ENCODE measurements at places on chromosomes 1 and 21. TPM values are rescaled to one million over a fixed set of nuclear protein-coding genes. Genes with fewer than 3 reads are reported as not detected.

Gene TESK2
- 2.4 TPM for total RNA-seq

DNA sequence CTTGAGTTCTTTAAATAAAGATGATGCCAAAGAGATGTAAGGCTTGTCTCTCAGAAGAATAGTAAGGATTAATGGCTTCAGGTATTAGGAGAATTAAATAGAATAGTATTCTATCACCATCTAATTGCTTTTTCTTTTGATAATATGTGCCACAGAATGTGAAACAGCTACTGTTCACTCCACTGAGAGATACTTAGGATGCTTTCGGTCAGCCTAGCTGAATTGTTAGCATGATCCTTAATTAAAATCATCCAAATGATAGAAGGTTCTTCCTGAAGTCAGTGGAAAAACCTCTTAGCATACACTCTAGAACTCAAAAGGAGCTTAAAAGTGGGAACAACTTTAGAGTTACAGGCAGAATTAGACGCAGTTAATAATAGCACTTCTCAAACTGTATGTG is 97.0 kb downstream of the RASAL2 start:
- H3K27ac ChIP-seq = no peak overlapping the region
- H3K4me3 ChIP-seq = no peak overlapping the region
- H3K4me1 ChIP-seq = no peaks in the 10 kb centered on the region
- peaks cover 12% of the 10 kb centered on the region for H3K27me3 ChIP-seq
- H3K36me3 ChIP-seq = no peaks in the 10 kb centered on the region

Gene UTS2
- 0.74 TPM for total RNA-seq

DNA sequence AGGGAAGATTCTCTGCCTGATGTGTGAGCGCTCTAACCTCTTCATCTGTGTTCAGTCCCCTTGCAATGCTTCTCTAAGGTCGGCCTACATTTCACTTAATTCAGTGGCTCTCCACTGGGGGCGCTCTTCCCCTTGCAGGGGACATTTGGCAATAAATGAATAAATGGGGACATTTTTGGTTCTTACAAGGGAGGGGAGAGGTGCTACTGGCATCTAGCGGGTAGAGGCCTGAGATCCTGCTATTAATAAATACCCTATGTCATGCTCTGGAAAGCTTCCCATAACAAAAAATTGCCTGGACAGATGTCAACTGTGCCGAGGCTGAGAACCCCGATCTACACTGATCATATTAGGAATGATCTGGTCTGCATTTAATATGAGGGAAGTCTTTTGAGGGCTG is 25.9 kb upstream of the DNAJC11 start:
- H3K27me3 ChIP-seq = peaks cover 26% of the 10 kb centered on the region
- DNase-seq = peak; percentile 66
- no peak overlapping the region for H3K4me3 ChIP-seq
- no peak overlapping the region for H3K27ac ChIP-seq
- H3K36me3 ChIP-seq = no peaks in the 10 kb centered on the region

DNA sequence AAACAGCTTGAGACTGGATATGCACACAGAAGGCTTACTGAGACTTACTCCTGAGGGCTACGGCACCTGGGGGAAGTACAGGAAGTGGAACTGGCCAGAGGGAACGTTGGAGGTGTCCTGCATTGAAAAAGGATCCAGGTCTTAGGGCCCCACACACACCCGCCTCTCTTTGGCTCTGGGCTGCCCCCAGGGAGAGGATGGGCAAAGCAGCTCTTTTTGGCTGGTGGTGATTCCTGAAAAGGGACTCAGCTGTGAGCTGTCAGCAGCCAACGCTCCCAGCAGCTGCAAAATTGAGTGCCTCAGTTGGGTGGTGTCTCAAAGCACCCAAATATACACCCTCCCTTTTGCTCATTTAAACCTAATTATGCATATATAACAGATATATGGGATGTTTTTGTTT is 213.2 kb downstream of the TNR start:
- no peak overlapping the region for H3K27ac ChIP-seq
- DNase-seq = no peak
- no peaks in the 10 kb centered on the region for H3K4me1 ChIP-seq
- peaks cover 3% of the 10 kb centered on the region for H3K27me3 ChIP-seq

- no peaks in the 10 kb centered on the region for H3K27me3 ChIP-seq
- no peak overlapping the region for H3K27ac ChIP-seq
- no peak overlapping the region for H3K4me3 ChIP-seq
- DNase-seq = no peak
Observed at GRCh38 chr1:40003156-40004093, 37.1 kb upstream of the CAP1 start.

- peak overlapping the region; percentile 89 for H3K27ac ChIP-seq
- H3K4me3 ChIP-seq = no peak overlapping the region
Observed at GRCh38 chr1:91803123-91803522, 82.8 kb downstream of the TGFBR3 start.

GRCh38 chr1:168273575-168273974 is 7.1 kb upstream of the TBX19 start:
- H3K4me1 ChIP-seq = peaks cover 3% of the 10 kb centered on the region
- no peaks in the 10 kb centered on the region for H3K27me3 ChIP-seq
- H3K36me3 ChIP-seq = peaks cover 25% of the 10 kb centered on the region
- DNase-seq = no peak
- H3K4me3 ChIP-seq = no peak overlapping the region

Gene MIER1
- 52.9 TPM for total RNA-seq

Gene TRIM67
- total RNA-seq = not detected

Gene MTMR11
- total RNA-seq = 1.8 TPM

Gene DPH5
- 65.0 TPM for total RNA-seq

GRCh38 chr1:25220666-25221065 is 11.6 kb downstream of the SYF2 start:
- peaks cover 9% of the 10 kb centered on the region for H3K36me3 ChIP-seq
- no peaks in the 10 kb centered on the region for H3K4me1 ChIP-seq
- no peak overlapping the region for H3K4me3 ChIP-seq
- H3K27me3 ChIP-seq = no peaks in the 10 kb centered on the region
- no peak for DNase-seq

GRCh38 chr1:79052829-79053449 is 46.4 kb upstream of the ADGRL4 start:
- peak overlapping the region; percentile 34 for H3K27ac ChIP-seq
- DNase-seq = no peak
- H3K4me1 ChIP-seq = peaks cover 9% of the 10 kb centered on the region
- peak overlapping the region; percentile 72 for H3K4me3 ChIP-seq
- no peaks in the 10 kb centered on the region for H3K27me3 ChIP-seq
- no peaks in the 10 kb centered on the region for H3K36me3 ChIP-seq

GRCh38 chr1:1330366-1331067 is 563 bp upstream of the TAS1R3 start:
- DNase-seq = no peak
- H3K36me3 ChIP-seq = no peaks in the 10 kb centered on the region
- H3K27me3 ChIP-seq = no peaks in the 10 kb centered on the region
- H3K27ac ChIP-seq = no peak overlapping the region
- H3K4me1 ChIP-seq = peaks cover 9% of the 10 kb centered on the region
- no peak overlapping the region for H3K4me3 ChIP-seq

- peaks cover 46% of the 10 kb centered on the region for H3K4me1 ChIP-seq
- no peaks in the 10 kb centered on the region for H3K36me3 ChIP-seq
- H3K27me3 ChIP-seq = no peaks in the 10 kb centered on the region
- H3K27ac ChIP-seq = no peak overlapping the region
Observed at GRCh38 chr21:33202464-33203363, 27.0 kb upstream of the IFNAR2 start.

Gene CYP4A22
- not detected for total RNA-seq

GRCh38 chr21:33975548-33976081 is 60.0 kb upstream of the ATP5PO start:
- no peaks in the 10 kb centered on the region for H3K27me3 ChIP-seq
- H3K4me3 ChIP-seq = peak overlapping the region; percentile 75
- H3K36me3 ChIP-seq = peaks cover 9% of the 10 kb centered on the region
- DNase-seq = peak; percentile 71

DNA sequence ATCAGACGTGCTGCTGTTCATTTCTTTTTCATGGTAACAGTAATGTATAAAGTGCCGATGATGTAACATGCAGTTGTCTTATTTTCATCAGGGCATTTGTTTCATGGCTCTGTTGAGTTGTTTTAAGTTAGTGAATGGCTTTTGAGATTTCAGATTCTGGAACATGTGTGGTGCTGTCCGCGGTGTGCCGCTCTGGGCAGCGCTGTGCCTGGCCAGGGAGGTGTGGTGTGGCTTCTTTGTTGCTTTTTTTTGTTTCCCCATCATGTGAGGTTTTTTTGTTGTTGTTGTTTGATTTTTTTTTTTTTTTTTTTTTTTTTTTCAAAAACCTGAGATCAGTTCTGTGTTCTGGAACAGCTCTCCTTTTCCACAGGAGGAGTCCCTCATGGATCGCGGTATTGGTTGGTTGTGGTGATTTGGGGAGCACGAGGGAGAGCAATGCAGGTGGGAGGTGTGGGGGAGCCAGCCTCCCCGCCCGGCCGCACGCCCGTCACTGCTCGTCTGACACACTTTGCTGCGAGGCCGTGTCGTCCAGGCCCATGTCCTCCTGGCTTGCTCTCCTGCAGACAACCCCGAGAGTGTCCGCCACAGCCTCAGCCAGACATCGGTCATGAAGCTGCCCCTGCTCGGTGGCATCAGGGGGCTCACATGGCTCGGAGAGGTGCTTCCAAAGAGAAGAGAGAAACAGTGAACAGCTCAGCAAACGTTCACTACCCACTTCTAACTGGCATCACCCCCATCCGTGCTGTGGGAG is 33.6 kb downstream of the NTPCR start:
- H3K4me3 ChIP-seq = no peak overlapping the region
- peaks cover 1% of the 10 kb centered on the region for H3K4me1 ChIP-seq
- H3K27me3 ChIP-seq = no peaks in the 10 kb centered on the region
- no peak for DNase-seq
- H3K36me3 ChIP-seq = peaks cover 10% of the 10 kb centered on the region
- H3K27ac ChIP-seq = peak overlapping the region; percentile 48

DNA sequence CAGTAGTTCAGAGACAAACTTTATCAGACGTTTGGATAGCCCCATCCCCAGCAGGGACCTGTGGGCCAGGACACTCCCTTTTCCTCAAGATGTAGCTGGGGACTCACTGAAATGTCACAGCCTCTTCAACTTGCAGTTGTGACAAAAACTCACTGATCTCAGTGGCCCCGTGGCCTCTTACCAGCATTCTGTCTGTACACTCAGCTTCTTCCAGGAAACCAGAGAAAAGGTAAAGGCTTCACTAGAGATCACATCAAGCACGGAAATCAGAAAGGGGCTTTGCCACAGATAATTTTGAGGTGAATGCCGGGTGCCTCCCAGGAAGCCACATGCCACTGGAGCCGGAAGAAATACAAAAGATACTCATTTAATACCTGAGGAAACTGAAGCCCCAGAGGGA is 122.2 kb downstream of the CCDC185 start:
- peaks cover 2% of the 10 kb centered on the region for H3K4me1 ChIP-seq
- no peak for DNase-seq
- no peak overlapping the region for H3K4me3 ChIP-seq
- peaks cover 6% of the 10 kb centered on the region for H3K27me3 ChIP-seq
- H3K27ac ChIP-seq = no peak overlapping the region

Gene KAZN
- total RNA-seq = 0.74 TPM

Gene RGS7
- total RNA-seq = not detected

GRCh38 chr1:108847494-108847893 is 9.4 kb downstream of the AKNAD1 start:
- no peaks in the 10 kb centered on the region for H3K36me3 ChIP-seq
- H3K27me3 ChIP-seq = peaks cover 3% of the 10 kb centered on the region
- H3K27ac ChIP-seq = no peak overlapping the region
- no peak for DNase-seq
- H3K4me3 ChIP-seq = no peak overlapping the region
- H3K4me1 ChIP-seq = no peaks in the 10 kb centered on the region

- no peak overlapping the region for H3K27ac ChIP-seq
- no peak for DNase-seq
- H3K4me3 ChIP-seq = no peak overlapping the region
- H3K36me3 ChIP-seq = no peaks in the 10 kb centered on the region
Observed at GRCh38 chr1:119784191-119784781, 15.6 kb upstream of the HMGCS2 start.

GRCh38 chr1:37718901-37719571 is 26.7 kb downstream of the CDCA8 start:
- H3K27ac ChIP-seq = no peak overlapping the region
- H3K4me3 ChIP-seq = no peak overlapping the region

Gene CYP4Z1
- total RNA-seq = not detected

DNA sequence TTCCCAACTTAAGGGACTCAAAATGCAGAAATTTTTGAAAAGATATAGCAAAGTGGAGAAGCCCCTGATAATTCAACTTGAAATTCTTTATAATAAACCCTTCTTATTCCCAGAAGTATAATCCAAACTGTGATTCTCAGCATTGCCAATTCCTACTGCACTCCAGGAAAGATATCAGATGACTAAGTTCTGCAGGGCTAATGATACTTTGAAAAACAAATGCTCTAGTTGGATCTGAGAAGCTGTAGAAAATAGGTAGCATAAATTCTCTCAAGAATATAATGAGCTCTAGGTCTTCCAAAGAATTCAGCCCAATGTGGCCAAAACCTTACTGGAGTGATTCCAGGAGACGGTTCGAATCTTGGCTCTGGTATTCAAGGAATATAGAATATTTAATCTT is 294.0 kb upstream of the PTBP2 start:
- DNase-seq = no peak
- H3K36me3 ChIP-seq = no peaks in the 10 kb centered on the region
- H3K4me1 ChIP-seq = no peaks in the 10 kb centered on the region
- no peaks in the 10 kb centered on the region for H3K27me3 ChIP-seq
- no peak overlapping the region for H3K27ac ChIP-seq
- H3K4me3 ChIP-seq = no peak overlapping the region

Gene REN
- not detected for total RNA-seq

Gene BCL2L15
- 2.2 TPM for total RNA-seq

- H3K4me1 ChIP-seq = peaks cover 25% of the 10 kb centered on the region
- H3K4me3 ChIP-seq = peak overlapping the region; percentile 86
- H3K27ac ChIP-seq = peak overlapping the region; percentile 29
Observed at GRCh38 chr1:10209590-10209904, 823 bp upstream of the KIF1B start.

- H3K4me3 ChIP-seq = no peak overlapping the region
- H3K27ac ChIP-seq = no peak overlapping the region
- H3K4me1 ChIP-seq = peaks cover 6% of the 10 kb centered on the region
- H3K27me3 ChIP-seq = no peaks in the 10 kb centered on the region
- no peak for DNase-seq
- peaks cover 26% of the 10 kb centered on the region for H3K36me3 ChIP-seq
Observed at GRCh38 chr1:1221887-1222574, 8.1 kb upstream of the TNFRSF4 start.

GRCh38 chr1:60228041-60228491 is 154.5 kb upstream of the C1orf87 start:
- H3K4me3 ChIP-seq = no peak overlapping the region
- no peak overlapping the region for H3K27ac ChIP-seq
- H3K27me3 ChIP-seq = no peaks in the 10 kb centered on the region
- no peaks in the 10 kb centered on the region for H3K36me3 ChIP-seq
- DNase-seq = no peak
- H3K4me1 ChIP-seq = peaks cover 2% of the 10 kb centered on the region

DNA sequence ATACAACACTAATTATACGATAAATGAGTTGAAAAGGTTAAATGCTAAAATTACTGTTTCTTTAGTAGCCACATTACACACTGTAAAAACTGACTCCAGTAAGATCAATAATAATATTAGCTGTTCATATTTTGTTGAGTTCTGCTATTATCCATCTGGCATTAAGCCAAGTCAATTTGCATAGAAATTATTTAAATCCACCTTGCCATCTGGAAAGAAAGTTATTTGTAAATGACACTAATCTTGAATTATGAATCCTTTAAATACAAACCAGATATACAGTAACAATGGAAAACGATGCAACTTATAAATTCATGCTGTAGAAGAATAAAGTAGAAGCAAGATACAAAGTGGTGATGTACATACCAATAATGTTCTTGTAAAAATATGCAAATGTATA is 81.4 kb upstream of the BCL10 start:
- no peak for DNase-seq
- H3K27ac ChIP-seq = no peak overlapping the region
- H3K4me3 ChIP-seq = no peak overlapping the region
- H3K27me3 ChIP-seq = peaks cover 7% of the 10 kb centered on the region
